ENCODE measurements at places on chromosomes 4 and X.
A peak's percentile ranks its signal among the peaks of the same experiment; 100 is the strongest.

- DNase-seq = no peak
These were observed 146.4 kb upstream of the NOCT start for GRCh38 chr4:138869165-138869564.

DNA sequence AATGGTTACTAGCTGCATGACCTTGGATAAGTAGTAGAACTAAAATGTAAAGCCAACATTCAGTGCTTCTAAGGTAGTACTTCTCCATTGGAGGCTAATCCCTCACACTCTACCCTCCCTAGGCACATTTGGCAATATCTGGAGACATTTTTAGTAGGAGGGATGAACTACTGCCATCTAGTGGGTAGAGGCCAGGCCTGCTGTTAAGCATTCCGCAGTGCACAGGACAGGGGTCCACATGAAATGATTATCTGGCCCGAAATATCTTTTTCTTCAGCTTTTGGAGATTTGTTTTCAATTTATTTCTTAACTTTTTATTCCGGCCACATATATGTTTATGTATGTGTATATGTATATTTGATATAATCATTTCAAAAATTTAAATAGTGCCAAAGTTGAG lies 36.0 kb upstream of the SPANXC start:
- DNase-seq = no peak

DNA sequence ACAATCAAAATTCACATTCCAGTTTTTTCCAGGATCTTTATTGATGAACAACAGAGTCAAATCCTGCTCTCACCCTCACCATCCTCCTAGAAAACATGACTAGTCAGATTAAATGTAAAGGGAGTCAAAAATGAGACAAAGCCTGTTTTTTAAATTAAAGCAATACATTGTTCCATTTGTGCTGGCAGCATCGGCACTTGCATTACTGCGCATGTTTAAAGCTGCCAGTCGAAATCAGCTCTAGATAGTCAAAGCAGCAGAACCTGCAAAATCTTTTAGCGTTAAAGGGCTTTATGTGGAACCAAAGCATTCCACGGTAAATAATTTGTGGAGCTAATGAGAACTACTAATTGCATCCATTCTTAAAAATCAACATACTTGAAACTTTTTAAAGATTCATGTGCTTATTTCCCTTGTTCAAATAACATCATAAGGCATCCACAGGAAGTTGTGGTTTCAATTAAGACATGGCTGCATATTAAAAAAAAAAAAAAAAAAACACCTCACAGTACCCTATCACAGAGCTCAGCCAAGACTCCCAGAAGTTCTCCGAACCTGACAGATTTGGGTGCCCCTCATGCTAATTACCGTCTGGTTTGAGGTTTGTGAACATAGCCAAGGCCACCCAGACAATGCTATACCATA lies 82.2 kb downstream of the SH3KBP1 start:
- DNase-seq = no peak

DNA sequence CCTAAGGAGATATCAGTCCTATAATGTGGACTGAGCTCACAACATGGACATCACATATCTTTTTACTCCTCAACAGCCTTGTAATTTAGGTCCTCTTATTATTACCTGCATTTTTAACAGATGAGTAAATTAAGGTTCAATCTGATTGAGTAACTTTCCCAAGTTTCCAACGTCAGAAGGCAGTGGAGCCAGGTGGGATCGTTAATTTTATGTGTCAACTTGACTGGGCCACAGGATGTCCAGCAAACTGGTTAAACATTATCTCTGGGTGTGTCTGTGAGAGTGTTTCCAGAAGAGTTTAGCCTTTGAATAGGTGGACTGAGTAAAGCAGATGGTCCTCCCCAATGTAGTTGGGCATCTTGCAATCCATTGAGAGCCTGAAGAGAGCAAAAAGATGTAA lies 59.0 kb upstream of the SLIT2 start:
- no peak for DNase-seq

DNA sequence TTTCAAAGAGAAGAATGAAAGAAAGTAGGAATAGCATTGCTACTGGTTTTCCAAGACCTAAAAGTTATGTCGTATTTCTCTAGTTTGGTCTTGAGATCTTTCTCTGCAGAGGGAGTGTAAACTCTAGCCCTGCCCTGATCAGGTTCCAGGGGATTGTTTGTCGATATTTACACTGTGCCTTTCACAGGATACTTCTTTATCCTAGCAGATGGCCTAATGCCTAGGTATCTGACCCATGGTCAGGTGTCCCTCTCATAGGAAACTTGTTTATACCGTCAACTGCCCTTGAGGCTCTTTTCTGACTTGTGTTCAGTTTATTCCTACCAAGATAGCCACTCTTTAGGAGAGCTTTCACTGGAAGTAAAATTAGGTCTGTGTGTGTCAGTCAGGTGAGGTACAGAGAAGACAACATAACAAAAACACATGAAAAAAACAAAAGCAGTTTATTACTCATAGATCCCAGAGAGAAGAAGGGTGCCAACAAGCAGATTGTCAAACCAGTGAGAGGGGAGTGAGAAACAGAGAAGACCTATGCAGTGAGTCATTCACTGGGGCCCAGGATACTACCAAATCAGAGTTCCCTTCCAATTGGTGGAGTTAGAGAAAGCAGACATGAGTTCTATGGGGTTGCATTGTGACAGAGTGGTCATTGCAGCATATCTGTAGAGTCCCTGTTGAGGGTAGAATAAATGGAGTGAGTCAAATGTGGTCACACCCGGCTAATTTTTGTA lies 40.6 kb upstream of the THOC2 start:
- DNase-seq = no peak

- DNase-seq = no peak
These were observed 168.6 kb upstream of the CLNK start for GRCh38 chr4:10853196-10853595.

GRCh38 chr4:176226736-176227135 lies 31.4 kb upstream of the SPATA4 start:
- DNase-seq = no peak

DNA sequence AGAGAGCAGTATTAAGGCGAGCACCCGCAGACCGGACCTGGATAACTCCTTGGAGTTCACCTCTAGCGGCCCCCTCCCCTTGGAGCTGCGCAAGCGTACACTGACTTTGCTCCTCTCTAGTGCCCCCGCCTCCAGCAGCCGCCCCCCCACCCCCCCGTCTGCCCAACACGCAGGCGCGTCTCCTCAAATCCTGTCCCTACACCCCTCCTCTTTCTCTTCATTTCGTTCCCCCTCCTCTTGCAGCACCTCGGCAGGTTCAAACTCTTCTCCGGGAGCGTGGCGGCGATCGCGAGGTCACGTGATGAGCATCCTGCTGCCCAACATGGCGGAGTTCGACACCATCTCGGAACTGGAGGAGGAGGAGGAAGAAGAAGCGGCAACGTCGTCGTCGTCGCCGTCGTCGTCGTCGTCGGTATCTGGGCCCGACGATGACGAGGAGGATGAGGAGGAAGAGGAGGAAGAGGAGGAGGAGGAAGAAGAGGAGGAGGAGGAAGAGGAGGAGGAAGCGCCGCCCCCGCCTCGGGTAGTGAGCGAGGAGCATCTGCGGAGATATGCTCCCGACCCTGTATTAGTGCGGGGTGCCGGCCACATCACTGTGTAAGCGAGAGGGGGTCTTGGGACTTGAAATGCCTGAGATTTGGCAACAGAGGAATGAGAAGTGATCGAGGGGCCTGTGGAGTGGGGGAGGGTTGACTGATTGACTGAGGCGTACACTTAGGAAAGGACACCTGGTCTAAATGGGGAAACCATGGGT lies at the start of gene CHIC1:
Gene CHIC1 (plus strand): TSS at position 214 of the 754 bp plus-strand sequence. CDS start 88 bp downstream, at position 302.
- DNase-seq = peak; percentile 41

DNA sequence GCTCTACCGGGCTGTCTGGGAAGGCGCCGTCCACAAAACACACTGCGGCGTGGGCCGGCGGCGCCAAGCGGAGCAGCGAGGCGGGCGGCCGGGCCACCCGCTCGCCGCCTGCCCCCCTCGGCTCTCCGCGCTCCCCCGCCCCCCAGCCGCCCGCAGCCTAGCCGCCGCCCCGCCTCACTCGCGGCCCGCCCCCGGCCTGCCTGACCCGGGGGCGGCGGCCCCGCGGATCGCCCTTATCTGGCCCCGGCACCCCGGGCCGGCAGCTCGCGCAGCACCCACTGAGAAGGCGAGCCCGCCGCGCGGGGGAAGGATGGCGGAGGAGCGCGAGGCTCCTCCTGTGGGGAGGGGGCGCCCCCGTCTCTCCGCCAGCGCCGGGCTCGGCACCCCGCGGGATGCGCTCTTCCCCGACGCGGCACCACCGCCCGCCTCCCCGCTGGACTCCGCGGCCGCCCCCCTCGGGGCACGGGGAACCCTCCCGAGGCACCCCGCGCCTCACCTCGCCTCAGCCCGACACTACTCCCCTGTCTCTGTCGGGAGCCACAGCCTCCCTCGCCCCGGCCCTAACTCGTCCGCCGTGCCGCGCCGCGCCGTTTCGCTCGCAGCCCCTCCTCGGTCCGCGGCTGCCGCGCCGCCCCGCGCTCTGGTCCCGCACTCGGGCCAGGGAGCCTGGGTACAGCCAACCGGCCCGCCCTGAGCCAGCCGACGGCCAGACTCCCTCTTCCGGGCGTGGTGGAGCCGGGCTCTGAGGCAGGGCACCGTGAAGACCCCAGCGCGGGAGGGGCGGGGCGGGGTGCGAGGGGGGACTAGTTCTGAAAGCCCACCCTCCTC lies 566 bp downstream of the ATP11C start:
- no peak for DNase-seq

GRCh38 chr4:181281451-181281850 lies 961.8 kb upstream of the TENM3 start:
- DNase-seq = no peak

GRCh38 chr4:110289601-110290100 lies 91.2 kb upstream of the ELOVL6 start:
- DNase-seq = no peak

DNA sequence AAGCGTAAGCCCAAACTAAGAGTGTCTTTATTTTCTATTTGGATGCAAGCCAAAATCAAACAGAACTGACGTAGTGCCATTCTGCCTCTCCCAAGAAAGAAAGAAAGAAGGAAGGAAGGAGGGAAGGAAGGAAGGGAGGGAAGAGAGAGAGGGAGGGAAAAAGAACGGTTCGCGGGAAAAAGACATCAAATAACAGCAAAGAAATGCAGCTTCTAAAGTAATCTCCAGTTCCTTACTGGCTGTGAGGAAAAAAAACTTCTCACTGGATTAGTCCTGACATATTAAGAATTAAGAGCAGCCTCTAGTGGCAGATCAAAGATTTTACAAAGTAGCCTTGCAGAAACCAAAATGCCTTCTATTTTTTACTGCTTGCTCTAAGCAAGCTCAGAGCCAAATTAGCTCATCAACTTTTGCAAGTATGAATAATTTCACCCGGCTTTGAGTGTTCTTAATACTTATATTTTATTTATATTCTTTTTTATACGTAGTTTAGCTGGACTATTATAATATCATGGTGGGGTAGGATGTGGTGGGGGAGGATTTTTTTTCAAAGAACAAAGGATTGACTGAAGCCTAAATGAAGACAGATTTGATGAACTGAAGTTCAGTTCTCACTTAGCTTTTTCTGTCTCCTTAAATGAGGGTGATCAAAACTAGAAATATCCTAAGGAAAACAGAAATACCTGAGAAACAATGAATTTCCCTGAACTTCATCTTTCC lies 36.6 kb downstream of the PITX2 start:
- DNase-seq = no peak

GRCh38 chr4:68995292-68995691 lies 43.7 kb upstream of the UGT2A3 start:
- no peak for DNase-seq

DNA sequence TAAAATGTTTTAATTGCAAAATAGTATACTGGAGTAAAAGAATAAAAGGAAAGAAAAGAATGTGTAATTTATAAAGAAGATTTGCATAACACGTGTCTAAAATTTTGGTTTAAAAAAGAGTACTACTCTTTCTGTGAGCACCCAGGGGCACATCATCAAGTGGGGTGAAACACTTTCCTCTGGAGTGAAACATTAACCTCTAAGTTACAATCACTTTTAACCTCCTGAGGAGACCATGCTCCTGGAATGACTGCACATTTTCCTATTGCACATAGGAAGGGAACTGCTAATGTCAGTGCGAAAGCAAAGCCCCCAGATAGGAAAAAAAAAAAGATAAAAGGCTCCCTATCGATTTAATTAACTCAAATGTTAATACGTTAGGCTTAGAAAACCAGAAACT lies 13.3 kb downstream of the VEGFC start:
- no peak for DNase-seq

DNA sequence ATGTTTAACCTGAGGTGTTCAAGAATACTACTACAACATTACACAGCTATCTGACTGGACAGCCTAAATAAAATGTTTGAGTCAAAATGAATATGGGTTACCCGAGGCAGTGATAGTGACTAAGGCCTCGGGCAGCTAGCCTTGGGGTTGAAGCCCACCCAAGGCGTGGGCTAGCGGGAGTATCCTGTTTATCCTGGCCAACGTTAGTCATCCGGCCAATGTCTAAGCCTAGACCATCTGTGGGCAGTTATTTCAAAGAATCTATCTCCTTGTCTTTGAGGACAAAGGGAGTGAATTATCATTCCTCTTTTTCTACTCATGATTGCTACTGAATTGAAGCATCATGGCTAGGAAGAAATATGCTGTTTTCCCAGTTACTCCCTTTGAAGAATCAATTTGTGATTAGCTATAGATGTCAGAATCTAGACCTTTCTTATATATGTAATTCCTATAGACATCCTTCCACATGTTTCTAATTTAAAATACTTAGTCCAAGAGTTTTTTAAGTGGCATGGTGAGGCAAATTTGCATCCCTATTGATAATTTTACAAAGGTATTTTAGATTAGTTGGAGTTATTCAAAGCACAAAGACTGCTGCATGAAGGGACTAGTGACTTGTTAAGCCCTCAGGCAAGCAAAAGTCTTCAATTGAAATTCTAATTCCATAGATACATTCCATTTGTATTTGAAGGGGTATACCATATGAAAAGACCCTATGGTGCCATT lies 6.0 kb upstream of the PDGFC start:
- DNase-seq = no peak

DNA sequence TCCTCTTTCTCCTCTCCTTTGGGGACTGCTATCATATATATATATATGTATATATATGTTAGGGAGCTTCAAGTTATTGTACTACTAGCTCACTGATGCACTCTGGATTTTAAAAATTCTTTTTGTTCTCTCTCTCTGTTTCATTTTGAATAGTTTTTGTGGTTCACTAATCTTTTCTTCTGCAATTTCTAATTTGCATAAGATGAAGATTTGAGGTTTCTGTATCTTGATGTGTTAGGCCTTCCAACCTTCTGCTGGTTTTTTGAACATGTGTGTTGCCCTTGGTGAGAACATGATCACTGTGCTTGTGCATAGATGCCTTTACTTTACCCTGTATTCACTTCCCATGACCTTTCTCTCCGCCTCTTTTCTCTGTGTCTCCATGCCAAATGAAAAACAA lies 7.8 kb upstream of the ZNF718 start:
- DNase-seq = no peak
